ENCODE measurements at places on chromosomes 3 and 15.

DNA sequence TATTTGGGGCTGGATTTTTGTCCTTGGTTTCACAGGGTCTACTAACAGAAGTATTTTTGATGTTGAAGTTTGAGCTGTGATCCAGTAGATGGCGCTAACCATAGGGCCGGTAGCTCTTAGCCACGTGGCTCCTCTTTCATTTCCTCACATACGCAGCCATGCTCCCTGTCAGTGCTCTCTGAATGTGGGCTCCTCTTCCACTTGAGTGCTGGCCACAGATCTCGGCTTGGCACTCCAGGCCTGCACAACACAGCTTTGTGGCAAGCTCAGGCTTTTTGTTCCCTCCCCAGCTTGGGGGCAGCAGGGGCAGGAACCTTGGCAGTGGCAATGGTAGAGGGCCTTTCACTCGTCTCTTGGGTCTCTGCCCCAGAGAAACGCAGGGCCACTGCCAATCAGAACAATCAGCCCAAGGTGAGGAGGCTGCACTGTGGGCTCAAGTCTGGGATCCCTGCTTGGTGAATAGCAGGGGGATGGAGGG, 18.6 kb upstream of the DNAAF4 start:
- DNase-seq: peak; percentile 50

DNA sequence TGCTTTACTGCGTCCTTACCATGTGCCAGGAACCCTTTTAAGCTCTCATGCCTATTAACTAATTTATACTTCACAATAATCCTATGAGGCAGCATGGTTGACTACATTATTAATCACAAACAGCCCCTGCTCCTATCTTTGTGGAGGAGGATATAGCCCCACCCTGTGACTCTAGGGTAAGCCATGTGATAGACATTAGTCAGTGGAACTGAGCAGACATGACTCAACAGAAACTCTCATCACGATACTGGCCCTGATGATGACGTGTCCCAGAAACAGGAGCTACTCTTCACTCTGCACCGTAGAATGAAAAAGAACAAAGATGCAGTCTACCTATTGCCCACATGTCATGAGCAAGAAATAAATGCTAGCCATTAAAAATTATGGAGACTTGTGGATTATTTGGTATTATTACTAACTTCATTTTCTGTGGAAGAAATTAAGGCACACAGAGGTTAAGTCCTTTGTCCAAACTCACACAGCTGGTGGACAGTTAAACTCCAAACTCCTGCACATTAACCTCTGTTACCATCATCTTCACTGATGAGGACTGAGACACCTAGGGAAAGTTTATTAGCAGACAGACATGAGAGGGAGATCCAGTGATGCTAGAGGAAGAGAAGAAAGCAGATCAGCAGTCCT, 51.2 kb downstream of the CFAP20DC start:
- peak; percentile 97 for DNase-seq

GRCh38 chr3:45506084-45506483, 88.5 kb upstream of the LIMD1 start:
- DNase-seq: no peak

DNA sequence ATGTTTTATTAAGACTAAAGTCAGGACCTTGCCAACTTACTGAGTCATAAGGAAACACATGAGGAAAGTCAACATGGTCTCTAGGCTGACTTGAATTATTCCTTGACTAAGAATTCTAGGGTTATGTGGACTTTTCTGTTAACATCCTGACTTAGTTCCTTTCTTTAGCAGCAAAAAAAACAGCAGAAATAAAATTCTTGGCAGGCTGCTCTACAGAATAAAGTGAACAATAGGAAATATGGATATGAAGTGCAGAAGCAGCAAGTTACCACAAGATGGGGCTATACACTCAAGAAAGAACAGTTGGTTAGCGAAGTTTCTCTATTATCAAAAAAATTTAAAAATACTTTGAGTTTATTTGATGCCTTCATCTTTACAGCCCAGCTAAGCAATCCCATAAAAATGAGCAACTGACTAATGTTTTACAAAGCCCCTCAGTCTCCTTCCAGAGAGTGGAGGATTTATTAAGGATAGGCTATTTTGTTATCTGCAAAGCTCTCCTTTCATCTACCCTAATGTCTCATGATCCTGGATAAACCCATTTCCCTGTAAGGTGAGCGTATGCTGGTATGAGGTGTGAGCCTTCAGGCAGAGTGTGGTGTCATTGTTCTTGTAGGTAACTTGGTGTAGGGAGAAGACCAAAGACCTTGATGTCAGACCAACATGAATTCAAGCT, 23.1 kb upstream of the MCCC1 start:
- DNase-seq: peak; percentile 72

DNA sequence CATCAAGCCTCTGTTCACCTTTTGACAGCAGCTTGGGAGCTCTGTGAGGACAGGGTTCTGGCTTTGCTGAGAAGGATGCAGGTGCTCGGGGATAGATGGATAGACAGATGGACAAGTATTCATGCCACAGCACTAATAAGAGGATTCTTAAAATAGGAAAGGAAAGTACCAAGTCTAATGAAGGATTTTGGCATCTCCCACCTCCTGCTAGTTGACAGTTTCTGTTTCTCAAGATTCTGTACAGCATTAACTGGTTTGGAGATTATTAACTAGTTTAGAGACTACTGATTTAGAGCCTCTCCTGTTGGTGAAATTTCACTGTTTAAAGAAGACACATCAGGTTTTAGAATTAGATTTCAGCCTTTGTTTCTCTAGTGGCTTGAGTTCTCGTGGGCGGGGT, 152.3 kb downstream of the CACNA1D start:
- DNase-seq: no peak

- DNase-seq: peak; percentile 20
These were observed 183.9 kb downstream of the TPRG1 start for GRCh38 chr3:189355481-189356201.

DNA sequence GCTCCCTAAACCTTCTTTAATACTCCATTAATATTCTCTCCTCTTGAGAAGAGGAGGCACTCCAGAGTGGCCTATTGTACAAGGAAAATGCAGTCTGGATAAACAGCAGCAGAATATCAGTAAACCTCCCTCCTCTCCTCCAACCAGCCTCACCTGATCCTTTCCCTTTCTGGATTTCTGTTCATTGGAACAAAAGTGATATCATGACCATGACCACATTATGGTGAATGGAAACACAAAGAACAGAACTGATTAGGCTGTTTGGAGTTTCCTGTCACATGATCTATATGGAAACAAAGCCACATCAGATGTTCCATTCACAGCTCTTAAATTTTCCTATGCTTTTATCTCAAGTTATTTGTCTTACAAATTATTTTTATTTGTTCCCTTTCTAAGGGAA, 14.6 kb downstream of the C2CD4B start:
- DNase-seq: no peak

DNA sequence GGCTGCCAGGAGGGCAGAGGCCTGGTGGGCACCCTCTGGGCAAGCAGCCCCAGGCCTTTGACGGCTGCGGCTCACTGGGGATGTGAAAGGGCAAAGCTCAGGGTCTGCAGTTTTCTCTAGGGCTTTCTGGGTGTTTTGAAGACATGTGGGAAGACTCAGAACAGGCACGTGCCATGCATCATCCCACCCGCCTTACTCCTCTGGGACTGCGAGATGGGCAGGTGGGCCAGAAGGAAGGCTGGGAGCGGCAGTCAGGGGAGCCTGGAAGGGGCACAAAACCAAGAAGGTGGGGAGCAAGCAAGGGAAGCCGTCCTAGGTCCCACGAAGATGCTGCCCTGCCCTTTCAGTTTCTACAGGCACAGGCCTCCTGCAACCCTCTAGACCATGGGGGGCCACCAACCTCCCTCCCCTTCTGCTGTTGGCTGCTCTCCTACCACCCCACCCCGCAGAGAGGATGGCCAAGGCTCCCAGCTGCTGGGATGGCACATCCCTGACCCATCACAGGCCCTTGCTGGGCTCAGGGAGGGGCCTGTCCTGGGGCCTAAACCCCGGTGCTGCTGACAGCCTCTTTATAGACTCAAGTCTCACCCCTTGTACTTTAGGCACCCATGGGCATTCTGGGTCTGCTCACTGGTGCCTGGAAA, 71.8 kb upstream of the CTSH start:
- no peak for DNase-seq

DNA sequence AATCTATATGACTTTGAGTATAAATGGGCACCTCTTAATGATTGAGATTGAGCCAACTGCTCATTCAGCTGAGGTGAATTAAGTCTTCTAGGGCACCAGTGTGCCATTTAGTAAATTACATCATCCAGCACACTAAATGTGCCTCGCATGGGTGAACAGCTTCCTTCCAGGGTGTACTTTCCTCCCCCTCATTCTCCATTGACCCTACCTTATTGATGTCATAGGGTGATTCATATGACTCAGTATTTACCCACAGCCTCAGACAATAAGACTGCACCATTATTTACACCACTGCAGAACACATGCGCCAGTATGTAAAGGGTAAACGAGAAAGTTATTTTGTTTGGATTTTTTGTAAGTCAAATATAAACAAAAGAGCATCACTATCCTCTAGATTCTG, 185.2 kb upstream of the ARL6 start:
- DNase-seq: peak; percentile 82

- no peak for DNase-seq
These were observed 13.7 kb upstream of the ANP32A start for GRCh38 chr15:68834346-68834745.

GRCh38 chr3:4575381-4575780, 82.2 kb downstream of the ITPR1 start:
- DNase-seq: no peak

DNA sequence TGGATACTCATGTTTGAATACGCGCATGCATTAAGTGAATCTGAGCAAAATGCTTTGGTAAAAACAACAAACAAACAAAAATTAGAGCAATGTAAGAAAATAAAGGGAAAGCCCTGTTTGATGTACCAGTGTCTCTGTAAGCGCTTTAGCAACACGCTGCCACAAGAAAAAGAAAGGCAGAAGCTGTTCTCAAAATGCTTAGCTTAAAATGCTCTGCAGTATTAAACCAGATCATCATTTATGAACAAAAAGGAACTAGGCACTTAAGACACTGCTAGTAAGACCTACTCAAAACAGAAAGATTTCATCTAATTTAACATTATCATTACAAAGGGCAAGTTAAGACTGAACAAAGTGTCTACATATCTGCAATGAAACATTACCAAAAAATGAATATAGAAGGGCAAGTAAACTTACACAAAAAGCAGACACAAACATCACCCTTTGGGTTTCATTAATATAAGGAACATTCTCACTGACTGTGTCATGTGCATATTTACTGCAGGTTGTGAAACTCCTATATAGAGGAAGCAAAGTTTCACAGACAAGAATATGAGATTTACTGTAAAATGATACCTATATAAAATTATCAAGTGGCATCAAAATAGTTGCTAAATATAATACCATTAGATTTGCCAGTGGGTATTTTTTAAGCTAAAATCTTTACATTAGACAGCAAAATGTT, 102.1 kb downstream of the FBXL22 start:
- DNase-seq: no peak

DNA sequence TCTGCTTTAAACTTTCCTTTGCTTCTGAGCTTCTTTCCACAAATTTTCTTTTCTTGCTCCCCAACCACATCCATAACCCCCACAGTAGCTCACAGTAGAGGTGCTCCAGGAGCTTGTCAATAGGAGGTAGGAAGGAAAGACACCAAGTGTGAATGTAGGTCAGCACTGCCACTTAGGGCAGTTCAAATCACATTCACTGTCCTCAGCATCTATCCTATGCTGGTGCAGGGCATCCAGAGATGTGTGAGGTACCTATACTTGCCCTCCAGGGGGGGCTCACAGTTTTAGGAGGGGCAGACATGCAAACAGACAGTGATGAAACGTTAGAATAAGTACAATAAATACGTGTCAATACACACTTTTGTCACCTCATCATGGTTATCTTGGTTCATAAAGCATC, 1.5 kb upstream of the SPSB4 start:
- no peak for DNase-seq

DNA sequence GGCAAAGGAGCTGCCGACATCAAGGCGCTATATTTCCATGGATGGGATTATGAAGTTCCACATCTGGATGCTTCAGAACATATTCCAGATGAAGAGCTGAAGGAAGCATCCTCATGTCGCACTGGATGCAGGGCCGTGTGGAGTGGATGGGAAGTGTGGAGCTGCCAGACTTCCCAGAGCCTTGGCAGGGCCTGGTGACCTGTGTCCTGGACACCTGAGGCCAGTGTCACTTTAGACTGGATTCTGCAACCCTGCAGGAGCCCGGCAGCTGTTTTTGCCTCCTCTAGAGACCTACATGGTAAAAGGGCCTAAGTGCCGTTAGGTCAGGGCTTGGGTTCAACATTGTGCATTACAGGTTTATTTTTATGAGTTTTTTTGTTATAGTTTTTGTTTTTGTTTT, 11.3 kb upstream of the XYLB start:
- DNase-seq: no peak

DNA sequence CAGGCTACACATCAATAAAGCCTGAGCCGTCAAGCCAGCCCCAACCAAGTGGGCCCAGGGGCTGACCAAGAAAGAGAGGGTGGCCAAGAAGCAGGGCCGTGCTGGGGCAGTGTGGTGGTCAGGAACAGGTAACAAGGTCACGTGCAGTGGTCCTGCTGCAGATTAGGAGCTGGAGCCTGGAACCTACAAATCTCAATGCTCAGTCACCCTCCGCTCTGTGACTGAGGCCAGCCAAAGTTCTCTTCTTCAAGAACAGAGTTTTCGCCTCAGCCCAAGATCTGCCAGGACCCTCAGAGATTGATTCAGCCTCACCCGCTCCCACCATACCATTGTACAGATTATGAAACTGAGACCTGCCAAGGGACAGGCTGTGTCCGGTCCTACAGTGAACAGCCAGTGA, 26.9 kb downstream of the GRAMD2A start:
- DNase-seq: no peak

- no peak for DNase-seq
These were observed 31.8 kb upstream of the CTSH start for GRCh38 chr15:78976691-78977090.

GRCh38 chr3:154151969-154152368, 30.8 kb downstream of the ARHGEF26 start:
- peak; percentile 63 for DNase-seq

- DNase-seq: no peak
These were observed 45.3 kb upstream of the PPP2R3A start for GRCh38 chr3:135920275-135920674.

- DNase-seq: no peak
These were observed 8.4 kb upstream of the DHX30 start for GRCh38 chr3:47794544-47794943.

- no peak for DNase-seq
These were observed 35.2 kb upstream of the SPPL2A start for GRCh38 chr15:50800715-50801114.

DNA sequence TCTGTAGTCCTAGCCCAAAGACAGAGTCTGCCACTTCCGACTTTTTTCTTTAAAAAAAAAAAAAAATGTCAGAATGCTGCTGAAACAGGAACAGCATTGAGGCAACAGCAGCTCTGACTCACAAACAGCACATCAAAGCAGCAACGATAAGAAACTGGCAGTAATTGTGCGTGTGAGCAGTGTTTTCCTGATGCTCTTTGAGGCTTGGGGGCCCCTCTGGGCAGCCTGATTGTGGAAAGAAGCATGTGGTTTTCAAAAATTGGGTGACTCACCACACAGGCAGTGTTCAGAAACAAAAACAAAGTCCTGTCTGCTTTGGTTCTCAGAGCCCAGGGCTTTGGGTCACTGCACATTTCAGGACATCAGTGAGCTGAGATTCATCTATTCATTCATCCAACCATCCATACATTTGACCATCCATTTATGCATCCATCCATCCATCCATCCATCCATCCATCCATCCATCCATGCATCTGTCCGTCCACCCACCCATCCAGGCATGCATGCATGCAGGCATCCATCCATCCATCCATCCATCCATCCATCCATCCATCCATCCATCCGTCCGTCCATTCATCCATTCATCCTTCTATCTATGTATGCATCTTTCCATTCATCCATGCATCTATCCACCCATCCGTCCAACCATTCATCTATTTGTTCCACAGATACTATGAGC, 308.4 kb downstream of the RPLP1 start:
- peak; percentile 98 for DNase-seq

GRCh38 chr3:14570864-14571263, 30.7 kb upstream of the GRIP2 start:
- DNase-seq: no peak
